ENCODE measurements at places on chromosomes 12 and 14.
A peak's percentile ranks its signal among the peaks of the same experiment; 100 is the strongest.

- no peak for DNase-seq
Measured at GRCh38 chr12:39240587-39240986, 202.3 kb downstream of the KIF21A start.

- no peak for DNase-seq
Measured at GRCh38 chr14:94123296-94123695, 6.1 kb downstream of the IFI27L2 start.

DNA sequence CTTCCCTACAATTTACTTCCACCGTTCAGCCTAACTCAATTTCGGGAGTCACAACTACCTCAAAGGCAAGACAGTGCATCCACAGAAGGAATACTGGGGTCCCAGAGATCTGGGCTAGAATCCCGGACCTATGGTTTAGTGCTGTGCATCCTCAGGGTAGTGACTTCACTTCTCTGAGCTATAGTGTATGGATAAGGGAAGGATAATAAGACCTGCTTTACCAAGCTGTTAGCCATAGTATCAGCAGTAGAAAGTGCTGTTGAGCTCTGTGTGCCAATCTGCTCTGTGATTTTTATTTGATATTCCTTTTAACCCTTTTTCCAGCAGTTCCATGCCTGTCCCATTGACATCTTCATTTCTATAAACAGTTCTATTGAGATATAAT lies 1044.3 kb downstream of the BCL11B start:
- no peak for DNase-seq

GRCh38 chr12:88309546-88309945 lies 167.4 kb downstream of the TMTC3 start:
- no peak for DNase-seq

GRCh38 chr14:90345239-90345557 lies 13.5 kb upstream of the NRDE2 start:
- DNase-seq = no peak

DNA sequence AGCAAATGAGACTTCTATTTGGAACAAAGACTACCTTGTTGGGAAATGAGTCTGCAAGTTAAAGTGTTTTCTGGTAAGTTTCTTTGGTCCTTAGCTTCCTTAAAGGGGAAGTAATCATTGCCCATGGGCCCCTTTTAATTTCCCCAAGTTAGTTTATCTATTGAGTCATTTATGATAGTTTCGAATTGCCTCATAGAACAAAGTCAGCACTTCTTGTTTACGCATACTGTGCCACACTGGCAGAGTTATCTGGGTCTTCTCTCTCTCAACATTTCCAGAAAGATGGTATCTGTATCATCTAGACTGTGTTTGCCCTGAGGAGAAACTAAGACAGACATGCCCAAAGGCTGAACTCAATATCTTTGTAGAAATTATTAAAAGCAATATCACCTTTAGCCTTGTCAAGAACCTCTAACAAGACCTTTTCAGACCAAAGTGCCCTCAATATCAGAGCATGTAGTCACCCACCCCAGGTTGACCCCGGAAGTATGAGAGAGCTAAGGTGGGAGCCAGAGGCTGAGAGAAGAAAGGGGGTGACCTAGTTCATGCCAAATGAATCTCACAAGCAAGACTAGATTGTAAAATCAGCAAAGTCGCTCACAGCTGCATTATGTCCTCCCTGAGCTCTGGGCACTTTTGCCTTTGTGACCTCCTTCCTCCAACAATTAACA lies 40.0 kb downstream of the GPR65 start:
- DNase-seq = no peak

DNA sequence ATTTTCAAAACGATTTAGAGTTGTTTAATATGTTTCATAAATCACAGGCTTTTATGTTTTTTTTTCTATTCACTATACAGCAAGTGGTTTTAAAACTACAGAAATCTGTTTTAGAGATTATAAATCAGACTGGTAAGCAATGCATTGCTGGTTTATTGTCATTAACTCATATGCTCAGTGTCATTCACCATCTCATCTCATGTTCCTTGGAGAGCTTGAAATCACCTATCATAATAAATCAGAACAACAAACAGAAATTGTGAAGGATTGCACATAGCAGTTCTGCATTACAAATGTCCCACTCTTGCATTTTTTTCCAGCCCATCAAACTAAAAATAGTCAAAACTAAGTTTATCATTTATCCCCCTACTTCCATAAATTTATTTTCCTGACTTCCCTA lies 470.8 kb downstream of the FSCB start:
- DNase-seq = no peak

DNA sequence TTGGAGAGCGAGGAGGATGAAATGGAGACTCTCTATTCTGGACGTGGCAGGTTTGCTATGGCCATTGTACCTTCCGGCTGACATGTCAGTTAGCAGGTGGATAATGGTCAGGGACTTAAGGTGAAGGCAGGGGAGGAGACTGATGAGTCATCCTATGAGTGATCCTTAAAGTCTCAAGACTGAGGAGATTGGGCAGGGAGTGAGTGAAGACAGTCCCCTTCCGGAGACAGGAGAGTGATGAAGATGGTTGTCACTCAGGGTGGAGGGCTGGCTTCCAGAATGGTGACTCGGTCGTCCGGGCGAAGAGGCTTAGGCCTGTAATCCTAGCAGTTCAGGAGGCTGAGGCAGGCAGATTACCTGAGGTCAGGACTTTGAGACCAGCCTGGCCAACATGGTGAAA lies 49.8 kb upstream of the CCDC63 start:
- DNase-seq = no peak

DNA sequence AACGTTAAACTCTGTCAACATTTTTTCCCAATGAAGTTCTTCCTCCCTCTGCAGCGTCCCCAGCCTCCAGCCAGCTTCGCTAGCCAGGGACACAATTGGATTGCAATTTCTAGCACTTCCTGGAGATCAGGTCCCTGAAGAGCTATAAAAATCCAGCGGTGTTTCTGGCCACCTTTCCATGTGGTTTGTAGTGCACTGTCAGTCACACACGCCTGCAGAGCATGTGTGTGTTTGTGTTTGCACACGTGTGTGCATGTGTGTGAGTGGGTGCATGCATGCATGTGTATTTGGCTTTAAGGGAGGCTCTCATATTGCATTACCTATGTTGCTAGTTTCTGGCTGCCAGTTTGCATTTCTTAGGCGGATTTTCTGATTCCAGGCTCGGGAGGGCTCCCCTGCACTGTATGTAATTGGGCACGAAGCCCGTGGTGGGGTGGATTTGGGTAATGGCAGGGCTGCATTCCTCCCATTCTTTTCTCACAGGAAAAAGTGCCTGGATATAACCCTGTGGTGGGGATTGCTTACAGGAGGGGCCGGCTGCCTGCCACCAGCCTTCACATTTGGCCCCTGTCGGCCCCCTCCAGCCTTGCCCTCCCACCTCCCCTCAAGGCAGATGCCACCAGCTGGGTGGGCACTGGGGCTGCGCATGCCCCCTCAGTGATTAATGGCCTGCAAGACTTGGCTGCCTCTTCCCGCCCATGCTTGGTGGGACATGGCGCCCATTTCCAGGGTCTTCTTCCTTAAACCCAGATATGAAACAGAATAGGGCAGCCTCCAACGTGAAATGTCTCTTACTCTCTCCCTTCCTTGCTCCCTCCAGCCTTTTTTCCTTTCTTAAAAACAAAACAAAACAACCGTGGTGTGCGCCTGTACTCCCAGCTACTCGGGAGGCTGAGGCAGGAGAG lies 74.0 kb downstream of the TSPAN9 start:
- DNase-seq = no peak

DNA sequence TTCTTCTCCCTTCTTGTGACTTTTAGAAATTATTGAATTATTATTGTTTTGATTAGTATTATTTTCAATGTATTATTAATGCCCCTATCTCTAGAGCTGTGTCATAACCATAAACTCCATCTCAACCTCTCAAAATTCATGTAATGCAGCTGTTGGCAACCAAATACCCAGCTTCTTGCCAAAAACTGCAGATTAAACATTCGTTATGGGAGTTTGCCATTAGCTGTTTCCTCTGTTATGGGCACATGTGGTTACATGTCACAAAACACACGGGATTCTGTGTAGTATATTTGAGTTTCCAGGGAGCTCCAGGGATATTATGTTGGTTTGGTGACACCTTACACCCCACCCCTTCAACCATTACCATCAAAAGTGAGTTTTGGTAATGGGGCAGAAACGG lies 2.8 kb upstream of the ALX1 start:
- DNase-seq = no peak

DNA sequence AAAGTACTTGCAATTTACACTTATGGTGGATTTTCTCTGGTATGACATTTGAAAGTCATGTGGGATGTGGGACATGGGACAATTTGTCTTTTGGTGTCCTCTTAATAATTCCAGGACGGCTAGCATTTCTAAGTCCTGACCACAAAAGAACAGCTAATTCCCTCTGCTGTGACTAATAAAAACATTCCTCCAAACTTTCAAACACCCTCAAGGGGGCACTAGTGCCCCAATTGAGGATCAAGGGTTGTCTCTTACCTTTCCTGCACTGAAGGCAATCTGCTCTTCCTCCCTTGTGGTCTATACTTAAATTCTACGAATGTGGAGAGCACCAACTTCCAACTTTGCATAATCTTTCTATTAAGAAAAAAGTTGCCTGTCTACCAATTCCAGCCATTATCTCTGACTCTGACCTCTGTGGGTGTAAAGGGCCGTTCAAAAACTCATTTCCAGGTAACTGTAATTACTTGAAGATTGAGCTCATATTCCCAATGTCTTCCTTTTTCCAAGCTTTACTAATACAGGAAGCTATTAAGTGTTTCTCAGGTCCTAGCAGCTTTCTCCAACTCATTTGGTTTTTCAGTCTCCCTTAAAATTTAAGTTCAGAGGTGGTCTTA lies 210.2 kb downstream of the PTPRO start:
- DNase-seq = peak; percentile 30

DNA sequence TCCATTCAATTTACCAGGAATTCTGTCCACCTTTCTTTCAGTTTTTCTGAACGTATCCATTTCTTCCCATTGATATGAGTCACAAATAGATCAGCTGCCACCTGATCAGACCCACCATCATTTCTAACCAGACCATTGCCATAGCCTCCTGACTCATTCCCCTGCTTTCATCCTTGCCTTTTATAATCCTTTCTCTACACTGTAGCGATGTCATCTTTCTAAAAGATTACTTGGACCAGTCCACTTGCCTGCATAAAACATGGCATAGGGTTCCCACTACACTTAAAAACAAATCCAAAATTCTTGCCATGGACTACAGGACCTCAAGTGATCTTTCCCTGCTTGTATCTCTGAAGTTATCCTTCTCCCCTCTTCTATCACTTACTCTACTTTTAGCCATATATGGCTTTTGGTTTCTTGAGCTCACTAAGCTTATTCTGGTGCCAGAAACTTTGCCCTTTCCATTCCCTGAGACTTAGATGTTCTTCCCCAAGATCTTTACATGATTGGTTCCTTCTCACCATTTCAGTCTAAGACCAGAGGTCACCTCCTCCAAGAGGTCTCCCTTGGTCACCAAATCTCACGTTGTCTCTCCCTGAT lies 149.5 kb upstream of the KRR1 start:
- no peak for DNase-seq

DNA sequence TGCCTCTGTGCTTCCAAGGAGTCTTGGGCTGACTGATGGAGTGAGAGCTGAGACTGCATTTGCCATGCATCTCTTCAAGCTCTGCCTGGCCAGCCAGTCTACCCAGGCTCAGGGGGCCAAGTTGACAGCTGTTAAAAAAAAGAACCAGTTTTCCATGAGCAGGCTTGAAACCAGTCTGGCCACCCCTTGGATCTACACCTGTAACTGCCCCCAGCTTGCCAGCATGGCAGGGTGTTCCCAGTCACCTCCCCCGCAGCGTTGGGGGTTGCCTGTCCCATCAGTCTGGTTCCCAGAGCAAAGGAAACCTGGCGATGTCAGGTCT lies 202.7 kb downstream of the ZFP36L1 start:
- DNase-seq = no peak

DNA sequence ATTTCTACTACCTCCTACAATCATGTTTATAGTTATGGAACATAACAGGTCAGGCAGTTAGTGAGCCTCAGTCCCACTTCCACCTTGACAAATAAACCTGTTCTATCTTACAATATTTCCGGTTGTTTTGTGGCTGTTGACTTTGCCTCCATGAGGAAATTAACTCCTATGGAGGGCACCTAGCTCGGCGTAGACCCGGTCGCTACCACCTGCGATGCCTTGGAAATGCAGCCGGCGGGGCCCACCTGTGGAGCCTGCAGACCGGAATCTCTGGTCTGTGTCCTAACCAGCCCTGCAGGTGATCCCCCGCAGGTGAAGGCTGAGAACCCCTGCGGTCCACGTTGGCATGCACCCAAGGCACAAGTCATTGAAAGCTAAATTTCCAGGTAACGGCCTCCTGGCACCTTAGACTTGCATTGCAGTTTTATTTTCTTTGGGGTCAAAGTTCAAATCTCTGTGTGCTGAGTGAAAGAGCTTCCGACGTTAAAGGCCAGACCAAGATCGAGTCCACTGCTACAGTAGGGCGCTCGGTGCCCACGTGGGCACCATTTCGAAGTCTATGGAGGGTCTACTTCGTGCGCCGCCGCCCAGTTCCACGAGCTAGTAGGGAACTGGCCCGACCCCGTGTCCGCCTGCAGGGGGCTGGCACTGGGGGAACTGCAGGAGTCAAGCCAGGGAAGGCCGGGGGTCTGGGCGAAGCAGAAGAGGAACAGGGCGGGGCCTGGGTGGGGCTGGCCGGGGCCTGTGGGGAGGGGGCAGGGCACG lies 782 bp upstream of the PIWIL1 start:
- DNase-seq = no peak

DNA sequence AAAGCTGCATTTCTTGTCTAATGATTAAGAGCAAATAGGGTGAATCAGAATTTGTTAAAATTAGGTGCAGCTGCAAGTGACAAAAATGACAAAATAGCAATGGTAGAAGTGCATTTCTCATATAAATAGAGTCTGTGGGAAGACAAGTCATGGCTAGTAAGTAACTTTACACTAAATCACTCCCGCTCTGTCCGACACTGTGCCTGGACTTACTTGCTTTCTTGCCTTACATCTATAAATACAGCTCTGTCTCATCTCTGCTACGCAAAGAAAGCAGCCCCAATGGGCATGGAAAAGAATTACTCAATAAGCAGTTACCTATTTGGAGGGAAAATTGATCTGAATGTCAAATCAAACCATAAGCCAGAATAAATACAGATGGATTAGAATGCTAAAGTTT lies 245.4 kb upstream of the KRR1 start:
- DNase-seq = no peak

DNA sequence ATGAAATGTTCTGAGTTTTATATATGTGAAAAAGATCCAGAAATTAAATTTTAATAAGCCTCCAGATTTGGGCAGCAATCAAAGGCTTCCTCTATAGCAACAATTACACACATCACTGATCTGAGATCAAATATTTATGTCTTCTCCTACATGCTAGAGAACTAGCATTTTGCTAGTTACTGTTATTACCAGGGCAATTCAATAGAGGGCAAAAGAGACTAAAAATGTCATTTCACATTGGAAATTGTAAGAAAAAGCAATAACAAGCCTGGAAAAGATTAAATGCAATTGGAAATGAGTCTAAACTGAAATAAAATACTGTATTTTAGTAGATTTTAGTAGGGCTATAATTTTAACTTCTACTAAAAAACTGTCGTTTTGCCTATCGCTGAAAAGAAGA lies 32.6 kb upstream of the ANO6 start:
- DNase-seq = no peak

- DNase-seq = no peak
Measured at GRCh38 chr12:69129564-69129963, 109.8 kb upstream of the CPSF6 start.

GRCh38 chr12:129559776-129560175 lies 344.0 kb downstream of the TMEM132D start:
- no peak for DNase-seq

Data from activated CD4-positive, alpha-beta T cell treated with anti-CD3 and anti-CD28 coated beads for 1 hour (primary cell).